ENCODE measurements at places on chromosomes 3 and 15.

GRCh38 chr3:32240159-32240545 is 1.7 kb downstream of the CMTM8 start:
- DNase-seq = peak; percentile 47

- DNase-seq = no peak
These were observed 19.8 kb upstream of the ARNT2 start for GRCh38 chr15:80384432-80384831.

- DNase-seq = no peak
These were observed 184.5 kb upstream of the ADAMTS9 start for GRCh38 chr3:64872345-64872744.

GRCh38 chr3:87691109-87691508 is 367.7 kb downstream of the CGGBP1 start:
- DNase-seq = no peak

- peak; percentile 69 for DNase-seq
These were observed 466 bp downstream of the NFKBIZ start for GRCh38 chr3:101849714-101850245.

GRCh38 chr3:193313061-193313958 is 65.2 kb downstream of the ATP13A5 start:
- no peak for DNase-seq

- DNase-seq = peak; percentile 44
These were observed 69.3 kb downstream of the MESD start for GRCh38 chr15:80920271-80920699.

- no peak for DNase-seq
These were observed 52.8 kb downstream of the CDIN1 start for GRCh38 chr15:36632226-36632625.

DNA sequence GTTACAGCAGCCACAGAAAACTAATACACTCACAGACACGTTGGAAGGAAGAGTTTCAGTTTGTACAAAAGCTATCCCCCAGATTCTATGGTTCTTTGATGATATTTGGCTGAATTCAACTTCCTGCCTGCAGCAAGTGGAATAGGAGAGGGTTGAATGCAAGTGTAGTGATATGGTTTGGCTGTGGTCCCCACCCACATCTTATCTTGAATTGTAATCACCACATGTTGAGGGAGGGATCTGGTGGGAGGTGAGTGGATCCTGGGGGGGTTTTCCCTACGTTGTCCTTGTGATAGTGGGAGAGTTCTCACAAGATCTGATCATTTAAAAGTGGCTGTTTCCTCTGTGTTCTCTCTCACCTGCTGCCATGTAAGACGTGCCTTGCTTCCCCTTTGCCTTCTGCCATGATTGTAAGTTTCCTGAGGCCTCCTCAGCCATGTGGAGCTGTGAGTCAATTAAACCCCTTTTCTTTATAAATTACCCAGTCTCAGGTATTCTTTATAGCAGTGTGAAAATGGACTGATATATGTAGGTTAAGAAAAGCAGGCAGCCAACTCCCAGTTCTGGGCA is 29.8 kb downstream of the NMNAT3 start:
- no peak for DNase-seq

DNA sequence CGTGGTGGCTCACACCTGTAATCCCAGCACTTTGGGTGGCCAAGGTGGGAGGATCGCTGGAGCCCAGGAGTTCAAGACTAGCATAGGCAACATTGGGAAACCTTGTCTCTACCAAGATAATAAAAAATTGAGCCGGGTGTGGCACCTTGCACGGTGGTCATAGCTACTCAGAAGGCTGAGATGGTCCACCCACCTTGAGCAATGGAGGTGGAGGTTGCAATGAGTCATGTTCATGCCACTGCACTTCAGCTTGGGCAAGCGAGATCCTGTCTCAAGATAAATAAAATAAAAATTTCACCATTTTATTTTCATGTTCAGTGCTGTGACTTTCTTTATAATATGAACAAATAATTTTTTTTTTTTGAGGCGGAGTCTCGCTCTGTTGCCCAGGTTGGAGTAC is 12.5 kb downstream of the MAPK6 start:
- DNase-seq = no peak

- no peak for DNase-seq
These were observed 28.8 kb downstream of the RNU5B-1 start for GRCh38 chr15:65333148-65333820.

DNA sequence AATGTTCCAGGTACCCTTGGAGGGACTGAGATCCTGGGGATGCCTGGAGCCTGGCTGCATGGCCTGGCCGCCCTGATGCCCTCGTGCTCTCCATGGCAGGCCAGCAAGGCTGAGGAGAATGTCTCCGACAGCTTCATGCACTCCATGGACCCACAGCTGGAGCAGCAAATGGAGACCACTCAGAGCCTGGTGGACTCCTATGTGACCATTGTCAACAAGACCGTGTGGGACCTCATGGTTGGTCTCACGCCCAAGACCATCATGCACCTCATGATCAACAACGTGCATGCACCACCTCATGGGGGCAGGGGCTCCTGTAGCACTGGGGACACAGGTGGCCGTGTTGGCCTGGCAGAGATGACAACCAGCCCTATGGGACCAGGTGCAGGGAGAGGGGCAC is 19.7 kb downstream of the GOLGA6A start:
- DNase-seq = no peak

- DNase-seq = no peak
These were observed 72.3 kb downstream of the BLM start for GRCh38 chr15:90789462-90789861.

DNA sequence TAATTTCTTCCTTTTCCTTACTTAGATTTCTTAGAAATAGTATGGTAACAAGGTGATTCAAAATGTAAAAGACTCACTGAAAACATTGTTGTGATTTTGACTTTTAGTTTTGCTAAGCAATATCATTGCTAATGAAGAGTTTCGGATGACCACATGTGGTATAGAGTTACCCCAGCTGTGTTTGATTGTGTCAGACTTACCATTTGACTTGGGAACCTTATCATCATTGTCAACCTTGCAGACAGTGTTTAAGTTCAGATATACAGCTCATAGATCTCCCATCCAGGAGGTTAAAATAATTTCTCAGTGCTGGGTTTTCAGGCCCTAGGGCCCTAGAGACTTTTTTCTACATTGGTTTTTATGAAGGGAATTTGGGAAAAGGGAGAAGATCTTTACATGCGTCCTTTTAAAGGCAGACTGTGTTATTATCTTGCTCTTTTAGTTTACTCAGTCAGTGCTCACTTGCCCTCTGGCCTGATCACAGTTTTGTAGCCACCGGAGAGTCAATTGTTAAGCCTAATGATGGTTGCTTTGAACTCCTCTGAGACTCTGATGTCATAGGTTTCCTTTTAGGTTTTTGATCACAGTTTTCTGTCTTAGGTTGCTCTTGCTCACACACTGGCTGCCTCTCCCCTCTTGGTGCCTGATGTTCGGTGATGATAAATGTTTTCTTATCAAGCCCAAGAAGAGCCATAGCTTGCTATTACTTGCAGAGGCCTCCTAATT is 133.5 kb upstream of the ZPLD1 start:
- no peak for DNase-seq

DNA sequence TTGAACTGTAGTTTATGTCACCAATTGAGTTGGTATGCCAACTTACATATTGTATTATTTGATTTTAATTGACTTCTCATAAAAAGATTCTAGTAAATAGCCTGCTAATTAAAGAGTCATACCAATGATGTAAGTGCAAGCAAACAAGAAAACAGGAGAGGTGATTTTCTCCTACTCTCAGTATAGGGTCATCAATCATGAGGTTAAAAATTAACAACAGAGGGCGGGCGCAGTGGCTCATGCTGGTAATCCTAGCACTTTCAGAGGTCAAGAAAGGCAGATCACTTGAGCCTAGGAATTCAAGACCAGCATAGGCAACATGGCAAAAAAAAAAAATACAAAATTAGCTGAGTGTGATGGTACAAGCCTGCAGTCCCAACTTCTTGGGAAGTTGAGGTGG is 108.7 kb downstream of the MYO9A start:
- DNase-seq = no peak

- no peak for DNase-seq
These were observed 43.1 kb upstream of the NMD3 start for GRCh38 chr3:161177991-161178390.

GRCh38 chr3:112742934-112743333 is 102.0 kb upstream of the CCDC80 start:
- DNase-seq = no peak

Measured in stimulated activated naive CD8-positive, alpha-beta T cell treated with anti-CD3 and anti-CD28 coated beads, Interleukin-15, amount 100 ng/mL, for 72 hours (primary cell).